ENCODE measurements at places on chromosomes 5 and 9.

GRCh38 chr5:74638970-74639806 lies 1.3 kb downstream of the ENC1 start:
- DNase-seq = no peak

DNA sequence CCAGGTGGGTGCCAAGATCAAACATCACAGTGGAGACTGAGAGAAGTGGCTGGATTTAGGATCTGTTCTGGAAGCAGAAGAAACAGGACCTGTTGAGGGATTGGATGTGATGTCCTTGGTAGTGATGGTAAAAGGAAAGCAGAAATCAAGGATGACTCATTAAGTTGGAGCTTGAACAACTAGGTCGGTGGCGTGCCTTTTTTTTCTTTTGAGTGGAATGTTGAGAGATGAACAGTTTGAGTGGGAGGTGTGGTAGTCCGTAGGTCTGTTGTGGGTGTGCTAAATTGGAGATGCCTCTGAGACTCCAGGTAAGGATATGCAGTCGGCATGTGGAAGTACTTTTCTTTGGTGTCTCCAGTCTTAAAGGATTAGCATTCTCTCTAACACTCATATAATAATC lies 92.1 kb upstream of the IL12B start:
- DNase-seq = no peak

DNA sequence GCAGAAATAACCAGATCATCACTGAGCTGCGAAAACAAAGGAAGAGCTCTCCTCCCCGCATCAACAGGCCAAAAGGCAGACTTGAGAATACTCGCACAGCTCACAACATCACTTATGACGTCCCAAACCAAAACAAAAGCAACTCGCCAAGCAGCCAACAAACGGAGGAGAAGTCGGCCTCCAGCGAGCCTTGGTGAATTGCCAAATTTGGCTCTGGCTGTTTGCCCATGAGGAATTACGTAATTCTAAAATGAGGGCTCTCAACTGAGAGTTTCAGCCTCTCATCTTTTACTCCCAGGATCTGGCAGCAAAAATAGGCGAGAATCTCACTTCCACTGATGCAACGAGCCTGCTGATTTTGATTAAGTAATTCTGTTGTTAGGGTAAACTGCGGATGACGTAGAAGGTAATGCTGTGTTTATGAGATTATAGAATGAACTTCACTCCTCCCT lies 51.7 kb upstream of the SEMA6A start:
- no peak for DNase-seq

GRCh38 chr9:114184071-114184470 lies 28.7 kb downstream of the COL27A1 start:
- no peak for DNase-seq

- DNase-seq = no peak
Observed at GRCh38 chr9:81558091-81558830, 131.1 kb downstream of the TLE1 start.

- no peak for DNase-seq
Observed at GRCh38 chr5:174063082-174063756, 17.7 kb downstream of the NSG2 start.

DNA sequence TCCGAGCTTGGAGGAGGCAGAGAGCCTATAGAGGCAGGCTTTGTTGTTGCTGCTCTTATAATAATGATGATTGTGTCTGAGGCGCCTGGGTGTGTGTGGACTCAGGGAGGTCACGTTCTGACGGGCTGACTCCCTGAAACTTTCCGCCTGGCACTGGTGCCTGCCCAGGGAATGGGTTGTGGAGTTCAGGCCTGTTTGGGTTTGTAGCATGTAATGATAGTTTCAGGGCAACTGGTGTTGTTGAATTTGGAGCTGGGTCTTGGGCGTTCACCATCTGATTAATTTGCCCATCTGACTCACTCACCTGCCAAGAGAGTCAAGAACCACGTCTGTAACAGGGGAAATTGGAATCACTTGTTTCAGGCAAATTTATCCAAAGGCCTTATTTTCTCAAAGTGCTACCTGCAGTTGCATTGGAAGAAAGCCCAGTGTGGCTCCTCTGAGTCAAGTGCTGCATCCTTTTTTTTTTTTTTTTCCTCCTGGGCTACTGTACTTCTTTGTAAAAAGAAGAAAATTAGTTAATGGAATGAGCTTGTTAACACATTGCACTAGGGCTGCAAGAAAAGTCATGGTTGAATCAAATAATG lies 386.5 kb downstream of the GADD45G start:
- DNase-seq = no peak

GRCh38 chr5:105817416-105817815 lies 1853.3 kb downstream of the EFNA5 start:
- no peak for DNase-seq

DNA sequence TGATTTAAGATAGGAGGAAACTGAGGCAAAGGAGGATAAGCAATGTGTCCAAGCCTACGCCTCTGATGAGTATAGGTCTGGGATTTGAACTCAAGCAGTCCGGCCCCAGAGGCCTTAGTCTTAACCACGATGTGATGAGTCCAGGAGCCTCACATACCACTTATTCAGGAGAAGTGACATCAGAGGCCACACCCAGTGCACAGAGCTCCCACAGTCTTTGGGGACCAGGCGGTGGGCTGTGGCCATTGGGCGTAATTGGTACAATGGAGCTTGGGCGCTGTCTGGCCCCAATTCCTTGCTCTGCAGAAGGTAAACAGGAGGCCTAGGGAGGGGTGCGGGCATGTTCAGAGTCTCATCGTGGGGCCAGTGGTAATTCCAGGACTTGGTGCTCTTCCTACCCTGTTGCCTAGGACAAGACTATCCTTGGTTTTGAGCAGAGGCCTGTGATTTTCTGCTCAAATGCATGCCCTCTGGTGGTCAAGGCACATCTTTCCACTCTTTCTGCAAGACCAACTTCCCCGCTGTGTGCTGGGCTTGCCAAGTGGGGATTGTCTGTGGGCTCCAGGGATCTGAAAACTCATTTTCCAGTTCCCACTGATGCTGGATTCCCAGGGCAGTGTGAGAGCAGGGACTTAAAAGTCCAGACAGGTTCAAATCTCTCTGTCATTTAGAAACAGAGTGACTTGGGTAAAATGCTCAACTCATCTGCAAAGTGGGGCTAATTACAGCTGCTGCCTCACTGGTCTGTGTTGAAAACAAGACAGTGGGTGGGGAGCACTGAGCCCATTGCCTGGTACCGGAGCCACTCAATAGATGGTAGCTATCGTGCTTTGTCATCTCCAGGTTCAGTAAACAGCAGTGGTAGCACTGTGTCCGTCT lies 15.8 kb downstream of the NDST1 start:
- DNase-seq = no peak

- no peak for DNase-seq
Observed at GRCh38 chr9:68951879-68952659, 61.8 kb downstream of the PRKACG start.

DNA sequence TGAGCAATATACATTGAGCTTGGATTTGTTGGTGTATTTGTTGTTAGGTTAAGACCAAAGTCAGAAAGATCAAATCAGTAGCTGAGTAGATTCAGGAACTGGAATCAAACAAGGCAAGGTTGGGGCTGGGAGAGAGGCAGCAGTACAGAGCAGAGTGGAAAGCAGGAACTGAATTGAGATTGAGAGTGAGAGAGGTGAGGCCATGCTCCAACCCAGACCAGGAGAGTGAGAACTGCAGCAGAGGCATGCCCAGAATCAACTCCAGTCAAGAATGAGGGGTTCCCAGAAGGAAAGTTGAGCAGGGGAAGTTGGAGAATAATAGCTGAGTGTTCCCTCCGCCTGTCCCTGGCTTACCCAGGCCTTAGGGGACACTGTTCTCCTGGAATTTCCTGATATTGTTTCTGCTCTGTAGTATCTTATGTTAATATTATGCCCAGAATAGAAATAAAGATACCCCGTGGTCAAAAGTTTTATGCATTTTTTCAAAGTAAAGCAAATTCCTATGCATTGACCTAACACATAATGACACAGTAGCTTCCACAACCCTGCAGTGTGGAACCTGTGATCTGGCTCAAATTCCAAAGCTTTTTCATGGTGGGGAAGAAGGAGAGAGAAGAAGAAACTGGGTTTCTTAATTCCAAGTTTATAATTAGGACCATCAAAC lies 82.7 kb downstream of the SV2C start:
- no peak for DNase-seq

DNA sequence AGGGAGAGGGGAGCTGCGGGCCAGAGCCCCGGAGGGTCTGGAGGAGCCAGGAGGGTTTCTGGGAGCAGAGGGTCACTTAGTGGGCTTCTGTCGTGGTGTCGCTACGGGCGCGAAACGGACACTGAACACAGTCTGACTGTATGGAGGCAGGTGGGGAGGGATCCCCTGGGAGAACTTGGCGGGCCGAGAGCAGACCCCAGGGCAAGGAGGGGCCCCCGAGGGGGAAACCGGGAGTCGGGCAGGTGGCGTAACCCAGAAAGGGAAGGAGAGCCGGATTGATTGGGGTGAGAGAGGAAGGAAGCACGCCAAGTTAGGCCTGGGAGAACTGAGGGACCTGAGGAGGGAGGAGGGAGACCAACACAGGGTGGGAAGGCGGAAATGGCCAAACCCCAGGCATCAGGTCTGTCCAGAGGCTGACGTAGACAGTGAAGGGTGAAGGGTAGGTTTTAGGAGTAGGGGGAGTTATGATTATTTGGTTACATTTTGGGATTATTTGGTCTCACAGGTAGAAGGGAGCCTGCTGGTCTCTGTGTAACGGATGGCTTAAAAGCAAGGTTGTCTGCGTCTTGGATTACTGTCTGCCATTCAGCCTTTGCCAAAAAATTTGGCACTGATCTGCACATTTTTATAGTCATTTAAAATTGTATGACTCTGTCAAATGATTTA lies 3.3 kb upstream of the MSMP start:
- DNase-seq = peak; percentile 71

GRCh38 chr5:175889910-175890684 lies 18.7 kb downstream of the CPLX2 start:
- no peak for DNase-seq

DNA sequence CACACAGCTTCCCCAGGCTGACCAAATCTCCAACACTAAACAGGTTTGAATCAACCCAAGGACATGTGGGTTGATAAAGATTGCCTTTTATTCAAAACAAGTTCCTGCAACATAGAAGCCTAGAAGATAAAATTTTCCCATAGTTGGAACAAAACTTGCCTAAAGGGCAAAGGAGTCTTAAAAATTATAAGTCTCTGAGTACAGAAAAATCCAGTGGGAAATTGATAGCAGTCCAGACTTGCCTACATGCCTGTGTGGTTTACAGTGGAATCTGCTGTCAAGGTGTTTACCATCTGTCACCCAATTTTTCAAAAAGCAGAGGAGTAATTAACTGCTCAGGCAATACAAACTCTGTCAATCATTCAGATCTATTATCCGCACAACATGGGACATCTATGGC lies 168.2 kb downstream of the PPP2R2B start:
- no peak for DNase-seq

DNA sequence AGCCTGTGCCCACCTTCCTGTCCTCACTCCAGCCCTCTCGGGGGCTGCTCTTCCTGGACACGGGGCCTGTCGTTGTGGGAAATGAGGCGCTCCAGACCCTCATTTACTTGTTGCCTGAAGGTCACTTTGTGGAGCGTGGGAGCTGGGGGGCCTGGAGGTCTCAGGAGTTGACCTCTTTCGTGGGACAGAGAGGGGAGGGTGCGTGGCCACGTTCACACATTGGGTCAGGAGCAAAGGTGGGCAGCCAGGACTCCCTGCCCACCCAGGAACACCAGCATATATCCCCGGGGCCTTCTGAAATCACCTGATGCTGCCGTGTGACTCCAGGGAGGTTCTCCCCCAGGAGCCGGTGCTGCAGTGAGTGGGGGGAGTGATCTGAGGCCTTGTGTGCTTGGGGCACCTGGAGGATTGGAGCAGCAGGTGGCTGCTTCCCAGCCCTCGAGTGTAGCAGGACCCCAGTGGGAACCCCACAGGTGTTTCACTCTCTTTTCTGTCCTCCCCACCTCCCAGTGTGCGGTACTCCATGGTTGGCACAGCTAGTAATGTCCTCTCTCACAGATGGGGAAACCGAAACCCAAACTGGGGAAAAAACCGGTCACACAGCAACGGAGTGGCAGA lies 20.3 kb downstream of the NCS1 start:
- no peak for DNase-seq

All from NCI-H1930 (cell line).